Activated CD4-positive, alpha-beta T cell treated with anti-CD3 and anti-CD28 coated beads for 1 hour (primary cell): ENCODE measurements at places on chromosomes 16 and 17.

- no peak for DNase-seq
These were observed 543 bp upstream of the GPS2 start for GRCh38 chr17:7315570-7316235.

- peak; percentile 46 for DNase-seq
These were observed 24.2 kb downstream of the B9D1 start for GRCh38 chr17:19338031-19338990.

GRCh38 chr17:32486701-32487472, at the start of gene CDK5R1:
CDK5R1 (plus strand) TSS chr17:32486993; CDS start chr17:32487621, 628 bp downstream.
- peak; percentile 50 for DNase-seq

GRCh38 chr16:15770107-15770506, 86.7 kb downstream of the MYH11 start:
- no peak for DNase-seq

GRCh38 chr17:45425125-45425983, 7.3 kb downstream of the ARHGAP27 start:
- no peak for DNase-seq

DNA sequence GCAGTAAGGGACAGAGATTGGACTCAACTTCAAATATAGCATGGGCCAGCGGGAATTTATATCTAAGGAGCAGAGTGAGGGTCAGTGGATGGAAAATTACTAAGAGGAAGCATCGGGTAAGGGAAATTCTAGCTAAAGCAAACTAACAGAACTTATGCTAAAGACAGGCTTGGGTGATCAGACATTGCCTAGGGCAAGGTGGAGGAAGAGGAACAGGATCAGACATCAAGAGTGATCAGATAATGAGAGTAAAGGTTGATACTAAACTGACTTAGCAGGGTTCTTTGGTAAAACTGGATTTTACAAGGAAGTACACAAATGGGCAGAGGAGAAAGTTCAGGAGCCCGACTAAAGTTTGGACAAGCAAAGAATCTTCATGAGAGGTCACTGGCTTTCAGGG, 86.3 kb upstream of the TOM1L1 start:
- DNase-seq = no peak

DNA sequence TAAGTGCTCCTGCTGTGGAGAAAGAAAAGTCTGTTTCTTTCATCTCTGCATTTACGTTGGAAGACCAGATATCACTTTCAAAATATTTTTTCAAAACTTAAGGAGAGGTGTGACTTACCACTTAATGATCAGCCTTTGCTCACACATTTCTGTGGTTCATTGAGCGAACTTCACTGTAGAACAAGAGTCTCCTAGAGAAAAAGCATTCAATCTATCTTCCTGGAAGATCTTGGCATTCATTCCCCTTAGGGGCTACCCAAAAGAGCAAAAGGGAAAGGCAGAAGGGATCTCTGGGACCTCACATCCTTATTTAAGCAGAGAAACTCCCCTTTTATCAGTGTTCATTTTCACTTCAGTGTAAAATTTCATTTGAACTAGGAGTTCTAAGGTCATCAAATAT, 61.2 kb downstream of the HS3ST3A1 start:
- DNase-seq = no peak

GRCh38 chr17:63435681-63436522, 10.2 kb downstream of the CYB561 start:
- DNase-seq = no peak

DNA sequence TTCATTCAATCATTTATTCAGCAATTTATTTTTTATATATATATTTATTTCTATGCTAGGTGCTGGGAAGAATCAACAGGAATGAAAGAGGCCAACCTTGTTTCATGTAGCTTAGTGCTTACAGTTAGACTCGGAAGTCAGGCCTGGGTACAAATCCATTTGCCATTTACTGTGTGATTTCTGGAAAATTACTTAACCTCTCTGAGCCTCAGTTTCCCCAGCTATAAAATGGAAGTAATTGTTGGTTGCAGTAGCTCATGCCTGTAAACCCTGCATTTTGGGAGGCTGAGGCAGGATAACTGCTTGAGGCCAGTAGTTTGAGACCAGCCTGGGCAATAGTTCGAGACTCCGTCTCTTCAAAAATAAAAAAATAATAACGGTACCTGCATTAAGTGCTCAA, 27.2 kb upstream of the MLKL start:
- no peak for DNase-seq

DNA sequence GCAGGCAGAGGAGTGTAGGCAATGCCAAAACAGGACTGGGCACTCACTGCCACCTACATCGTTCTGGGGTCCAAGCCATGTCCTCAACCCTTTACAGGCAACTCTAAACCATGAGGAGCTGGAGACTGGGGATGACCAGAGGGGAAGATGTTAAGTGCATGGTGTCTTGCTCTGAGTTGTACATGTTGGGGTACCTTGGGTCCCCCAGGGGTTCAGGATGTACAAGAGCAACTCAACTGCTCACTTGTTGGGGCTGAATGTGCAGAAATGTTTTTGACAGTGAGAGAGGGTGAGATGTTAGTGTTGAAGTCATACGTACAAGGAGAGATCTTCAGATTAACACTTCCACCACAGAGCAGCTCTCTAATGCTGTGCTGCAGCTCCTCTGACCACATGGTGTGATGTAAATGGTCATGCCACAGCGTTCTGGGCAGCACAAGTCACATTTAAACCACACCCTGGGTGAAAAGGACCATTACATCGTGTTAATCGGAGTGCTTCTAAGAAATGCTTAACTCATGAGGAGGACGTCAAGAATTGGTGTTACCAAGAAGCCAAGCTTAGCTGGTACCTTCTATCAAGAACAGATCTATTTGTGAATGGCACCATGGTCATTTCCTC, 2.4 kb downstream of the CCL18 start:
- no peak for DNase-seq
